Stimulated activated CD4-positive, alpha-beta T cell treated with anti-CD3 and anti-CD28 coated beads, Interleukin-2, amount 100 ng/mL, for 24 hours (primary cell): ENCODE measurements at places on chromosomes 12 and 14.
A peak's percentile ranks its signal among the peaks of the same experiment; 100 is the strongest.

DNA sequence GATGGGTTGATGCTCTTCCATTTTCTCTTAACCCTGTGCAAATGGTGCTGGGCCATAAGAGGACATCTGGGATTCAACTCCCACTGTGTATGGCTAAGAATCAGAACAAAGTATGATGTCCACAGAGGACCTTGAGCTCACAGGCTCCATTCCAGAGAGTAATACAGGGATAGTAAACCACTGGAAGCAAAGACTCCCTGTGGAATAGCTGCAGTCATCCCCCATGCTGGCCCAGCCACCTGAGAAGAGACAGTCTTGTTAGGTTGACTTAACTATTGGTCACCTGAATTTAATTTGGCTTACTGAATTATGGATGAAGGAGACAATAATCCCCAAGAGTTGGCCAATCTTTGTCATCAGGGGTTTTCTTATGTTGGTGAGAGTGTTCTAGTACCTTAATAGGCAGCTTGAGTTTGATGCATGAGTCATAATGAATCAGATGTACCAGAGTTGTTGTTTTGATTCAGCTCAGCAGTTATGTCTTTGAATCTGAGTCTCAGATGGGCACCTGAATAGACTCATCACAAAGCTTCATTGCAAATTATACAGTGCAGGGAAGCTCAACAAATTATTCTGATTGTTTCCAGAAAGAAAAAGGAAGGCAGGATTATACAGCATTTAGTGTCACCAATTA is 122.7 kb downstream of the SSPN start:
- DNase-seq: no peak

DNA sequence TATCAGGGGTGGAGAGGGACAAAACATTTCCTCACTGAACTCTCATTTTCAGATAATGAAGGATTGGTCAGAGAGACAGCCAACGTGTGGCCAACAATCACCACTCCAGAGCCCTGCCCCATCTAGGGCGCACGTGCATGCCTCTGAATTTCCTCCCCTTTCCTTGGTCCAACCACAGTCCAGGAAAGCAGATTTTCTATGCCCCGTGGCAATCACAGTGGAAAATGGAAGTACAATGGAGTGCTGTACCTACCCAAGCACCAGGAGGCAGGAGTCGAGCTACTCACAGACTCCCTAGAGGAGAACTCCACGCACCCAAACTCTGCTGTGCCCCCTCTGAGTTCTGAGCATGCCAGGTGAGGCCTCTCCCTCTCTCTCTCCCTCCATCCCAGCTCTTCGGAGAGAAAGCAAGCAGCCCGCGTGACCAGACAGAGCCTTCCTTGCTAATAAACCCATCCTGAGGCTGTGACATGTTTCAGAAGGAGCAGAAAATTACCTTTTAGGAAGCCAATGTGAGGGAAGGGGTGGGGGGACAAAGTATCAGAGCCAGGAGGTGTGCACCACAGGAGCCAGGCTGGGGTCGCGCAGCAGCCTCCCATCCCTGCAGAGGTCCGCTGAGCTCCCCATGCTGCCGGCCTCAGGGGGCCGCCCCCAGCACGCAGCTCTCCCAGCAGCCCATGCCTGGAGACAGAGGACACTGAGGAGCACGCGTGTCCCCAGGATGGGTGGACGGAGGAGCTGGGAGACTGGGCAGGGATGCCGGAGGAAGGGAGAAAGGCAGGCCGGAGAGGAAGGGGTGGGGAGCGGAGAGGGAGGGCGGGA is 73.4 kb downstream of the PITPNM2 start:
- DNase-seq: no peak

DNA sequence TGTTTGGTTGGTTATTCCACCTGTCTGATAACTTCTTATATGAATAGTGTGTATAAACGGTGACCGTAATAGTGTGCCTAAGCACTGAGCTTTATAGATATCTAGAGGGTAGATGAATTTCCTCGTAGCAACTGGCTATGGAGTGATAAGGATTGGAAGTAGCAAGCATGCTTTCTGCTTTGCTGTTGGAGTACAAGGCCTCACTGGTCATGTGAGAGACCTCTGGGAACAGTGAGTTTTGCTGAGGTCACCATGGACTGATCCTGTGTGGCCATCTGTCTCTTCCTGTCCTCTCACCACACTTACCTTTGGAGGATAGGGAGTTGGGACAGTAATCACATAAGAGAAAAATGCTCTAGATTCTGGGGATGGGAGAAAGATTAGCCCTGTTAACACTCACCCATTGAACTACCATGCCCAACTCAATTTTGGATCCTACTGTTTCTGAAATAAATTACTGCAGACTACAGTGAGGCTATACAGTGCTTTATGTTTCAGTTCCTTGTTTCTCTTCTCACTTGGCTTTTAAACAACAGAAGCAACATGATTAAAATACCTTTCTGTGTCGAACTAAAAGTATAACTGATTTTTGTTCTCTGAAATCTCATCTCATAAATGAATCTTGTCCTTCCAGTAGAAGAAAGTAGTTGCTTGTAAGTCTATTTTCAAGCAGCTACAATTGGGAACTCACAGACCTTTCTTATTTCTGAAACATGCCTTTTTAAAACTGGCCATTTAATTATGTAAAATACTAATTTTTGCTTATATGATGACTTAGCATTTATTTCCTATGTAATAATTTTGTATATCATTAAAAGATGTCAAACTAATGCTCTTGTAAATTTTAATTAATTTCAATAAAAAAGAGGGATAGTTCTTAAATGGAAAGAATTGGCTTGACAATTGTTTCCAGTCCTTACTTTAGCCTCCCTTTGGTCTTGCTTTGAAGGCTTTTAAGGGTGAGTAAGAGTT is 8.3 kb downstream of the TMX1 start:
- no peak for DNase-seq

DNA sequence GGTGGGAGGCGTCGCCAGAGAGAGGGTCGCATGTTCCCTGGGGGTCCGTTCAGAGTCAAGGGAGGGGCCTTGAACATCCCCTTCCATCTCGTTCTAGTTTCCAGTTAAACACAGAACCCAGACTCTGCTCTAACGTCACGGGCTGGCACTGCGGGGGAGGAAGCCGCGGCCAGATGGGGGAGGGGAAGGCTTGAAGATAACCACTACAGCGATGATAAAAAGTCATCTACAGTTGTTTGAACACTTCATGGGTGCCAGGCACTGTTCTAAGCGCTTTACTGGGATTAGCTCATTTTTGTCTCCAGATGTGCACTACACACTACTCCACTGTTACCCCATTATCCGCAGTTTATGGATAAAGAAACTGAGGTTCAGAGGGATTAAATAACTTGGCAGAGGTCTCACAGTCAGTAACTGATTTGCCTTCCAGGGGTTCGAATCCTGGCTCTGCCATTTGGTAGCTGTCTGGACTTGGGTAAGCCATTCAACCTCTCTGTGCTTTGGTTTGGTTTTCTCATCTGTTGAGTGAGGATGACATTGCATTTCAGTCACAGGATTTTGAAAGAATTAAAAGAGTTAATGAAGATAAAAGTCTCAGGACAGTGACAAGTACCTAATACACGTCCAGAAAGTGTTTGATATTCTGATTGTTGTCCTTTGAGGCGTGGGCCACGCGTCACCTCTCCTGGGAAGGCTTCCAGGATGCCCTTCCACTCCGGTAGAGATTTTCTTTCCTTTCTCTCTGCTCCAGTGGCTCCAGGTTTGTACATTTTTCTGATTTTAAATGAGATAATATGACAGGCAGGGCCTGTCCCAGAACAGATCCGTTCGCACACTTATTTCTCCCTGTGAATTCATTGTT is 798 bp upstream of the RASAL1 start:
- DNase-seq: peak; percentile 69

- DNase-seq: no peak
Measured at GRCh38 chr14:25246751-25247150, 196.8 kb upstream of the STXBP6 start.

DNA sequence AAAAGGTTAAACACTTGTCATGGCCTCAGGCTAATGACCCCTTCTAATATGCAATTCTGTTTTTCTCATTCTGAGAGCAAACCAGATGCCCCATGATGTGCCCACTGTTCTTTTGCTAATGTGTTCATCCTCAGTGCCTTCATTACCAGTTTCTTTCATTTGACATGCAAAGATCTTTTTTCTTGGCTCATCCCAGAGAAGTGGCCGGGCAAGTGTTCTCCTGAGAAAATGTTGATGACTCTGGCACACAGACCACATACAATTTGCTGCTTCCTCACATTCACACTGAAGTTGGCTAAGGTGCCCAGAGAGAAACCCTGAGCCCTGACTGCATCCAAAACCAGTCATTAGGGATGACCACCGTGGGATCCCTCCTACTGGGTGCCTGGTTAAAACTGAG is 833.3 kb downstream of the DIO2 start:
- DNase-seq: no peak

- no peak for DNase-seq
Measured at GRCh38 chr12:123696207-123696606, 15.9 kb upstream of the ATP6V0A2 start.

- DNase-seq: no peak
Measured at GRCh38 chr14:89000007-89000942, 175.8 kb downstream of the TTC8 start.

DNA sequence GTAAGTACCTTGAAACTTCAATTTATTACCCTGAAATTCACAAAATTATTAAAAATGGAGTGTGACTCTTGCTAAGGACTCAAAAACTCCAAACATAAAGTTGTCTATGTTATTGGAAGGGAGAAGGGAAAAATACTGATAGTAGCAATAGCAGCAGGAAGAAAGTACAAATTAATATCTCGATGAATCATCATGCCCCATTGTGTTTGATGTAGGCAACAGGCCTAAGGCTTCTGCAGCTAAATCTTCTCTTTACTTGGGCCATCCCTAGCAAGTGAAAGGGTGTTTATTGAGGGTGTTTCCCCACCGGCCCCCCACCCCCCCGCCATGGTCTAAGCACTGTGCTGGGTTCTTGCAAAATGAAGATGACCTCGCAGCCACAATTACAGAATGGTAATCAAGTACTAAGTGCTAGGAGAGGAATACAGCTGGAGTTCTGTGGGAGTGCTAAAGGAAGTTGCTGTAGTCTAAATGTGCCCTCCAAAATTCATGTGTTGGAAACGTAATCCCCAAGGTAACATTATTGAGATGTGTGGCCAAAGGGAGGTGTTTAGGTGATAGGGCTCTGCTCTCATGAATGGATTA is 76.5 kb downstream of the SNAPC1 start:
- no peak for DNase-seq

DNA sequence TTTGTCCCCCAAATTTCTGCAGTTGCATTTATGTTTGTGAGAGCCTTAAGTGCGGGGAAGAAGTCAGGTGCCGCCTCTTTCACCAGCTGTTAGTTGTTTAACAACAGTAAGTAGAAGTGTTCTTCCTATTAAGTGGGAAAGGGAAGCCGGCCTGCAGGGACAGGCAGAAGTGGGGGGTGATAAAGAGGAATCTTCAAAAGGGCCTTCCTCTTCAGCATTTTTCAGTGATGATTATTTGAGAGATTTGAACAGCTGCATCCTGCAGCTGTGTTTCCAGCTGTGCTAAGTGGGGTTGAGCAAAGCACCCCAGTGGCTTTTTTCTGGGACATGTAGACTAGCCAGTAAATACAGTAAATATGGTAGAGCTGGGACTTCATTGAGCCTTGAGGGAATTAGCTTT is 32.1 kb upstream of the SLC38A1 start:
- DNase-seq: no peak

DNA sequence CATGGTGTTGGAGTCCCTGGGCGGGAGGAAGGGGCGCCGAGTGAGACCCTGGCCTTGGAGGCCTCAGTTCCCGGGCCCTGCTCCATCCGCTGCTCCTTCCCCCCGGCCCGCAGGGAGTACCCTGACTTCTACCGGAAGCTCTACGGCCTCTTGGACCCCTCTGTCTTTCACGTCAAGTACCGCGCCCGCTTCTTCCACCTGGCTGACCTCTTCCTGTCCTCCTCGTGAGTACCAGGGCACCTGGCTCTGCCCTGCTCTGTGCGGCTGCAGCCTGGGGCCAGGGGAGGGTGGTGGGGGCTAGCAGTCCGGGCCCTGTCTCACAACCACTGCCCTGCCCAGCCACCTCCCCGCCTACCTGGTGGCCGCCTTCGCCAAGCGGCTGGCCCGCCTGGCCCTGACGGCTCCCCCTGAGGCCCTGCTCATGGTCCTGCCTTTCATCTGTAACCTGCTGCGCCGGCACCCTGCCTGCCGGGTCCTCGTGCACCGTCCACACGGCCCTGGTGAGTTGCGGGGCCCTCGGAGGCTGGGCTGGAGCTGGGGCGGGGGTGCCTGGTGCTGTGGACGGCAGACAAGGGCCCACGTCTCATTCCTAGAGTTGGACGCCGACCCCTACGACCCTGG is 7.0 kb downstream of the NOC4L start:
- DNase-seq: no peak

- no peak for DNase-seq
Measured at GRCh38 chr14:92616178-92616577, 102.6 kb downstream of the RIN3 start.

GRCh38 chr14:55713486-55713885 is 133.5 kb downstream of the KTN1 start:
- DNase-seq: no peak

DNA sequence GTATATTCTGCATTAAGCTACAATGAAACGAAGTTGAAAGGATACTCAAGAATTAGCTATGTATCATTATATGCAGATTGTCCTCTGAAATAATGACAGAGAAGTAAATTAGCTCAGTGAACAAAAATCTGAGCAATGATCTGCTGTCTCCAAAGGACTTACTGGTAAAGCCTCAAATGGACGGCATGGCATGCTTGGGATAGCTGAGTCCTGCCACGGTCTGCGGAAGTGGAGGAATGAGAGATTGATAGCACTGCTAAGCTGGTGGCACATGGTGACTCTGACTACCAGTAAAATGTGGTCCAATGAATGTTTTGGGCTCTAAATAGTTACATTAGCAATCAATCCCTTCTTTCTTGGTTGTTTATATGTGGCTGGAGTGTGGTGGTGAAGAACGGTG is 3.7 kb upstream of the DENND5B start:
- no peak for DNase-seq

DNA sequence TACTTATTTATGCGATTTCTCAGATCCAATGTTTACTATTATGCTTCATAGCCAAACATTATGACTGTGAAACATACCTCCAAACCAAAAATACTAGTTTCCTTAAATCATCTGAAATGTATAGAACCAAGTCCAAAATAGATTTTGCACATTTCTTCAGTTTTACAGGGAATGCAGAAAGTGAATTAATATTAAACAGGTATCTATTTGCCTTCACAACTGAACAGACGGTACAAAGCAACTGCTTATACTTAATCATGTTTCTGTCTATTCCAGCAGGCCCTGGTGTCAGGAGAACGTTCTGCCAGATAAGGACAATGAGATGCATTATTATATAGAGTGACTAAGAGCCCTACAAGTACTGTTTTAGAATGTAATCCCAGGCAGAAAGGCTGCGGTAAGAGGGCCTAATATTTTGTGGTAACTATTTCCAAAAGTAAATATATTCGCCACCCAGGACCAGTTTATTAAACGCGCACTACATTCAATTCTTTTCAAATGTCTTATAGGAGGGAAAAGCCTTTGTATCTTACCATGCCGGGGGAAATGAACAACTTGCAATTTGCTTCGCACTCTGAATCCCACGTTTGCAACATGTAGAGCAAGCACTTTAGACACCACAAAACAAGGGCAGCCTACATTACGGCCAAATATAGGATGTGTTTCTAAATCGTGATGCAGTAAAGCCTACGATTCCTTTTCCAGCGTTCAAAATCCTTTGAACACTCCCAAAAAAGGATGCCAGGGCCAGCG is 1.5 kb downstream of the CORO1C start:
- DNase-seq: no peak
